Hematopoietic multipotent progenitor cell treated with erythropoietin and hydrocortisone succinate and interleukin-3 and kit ligand, for 4 days (in vitro differentiated cells): ENCODE measurements at places on chromosomes 5 and 9.
A peak's percentile ranks its signal among the peaks of the same experiment; 100 is the strongest.

DNA sequence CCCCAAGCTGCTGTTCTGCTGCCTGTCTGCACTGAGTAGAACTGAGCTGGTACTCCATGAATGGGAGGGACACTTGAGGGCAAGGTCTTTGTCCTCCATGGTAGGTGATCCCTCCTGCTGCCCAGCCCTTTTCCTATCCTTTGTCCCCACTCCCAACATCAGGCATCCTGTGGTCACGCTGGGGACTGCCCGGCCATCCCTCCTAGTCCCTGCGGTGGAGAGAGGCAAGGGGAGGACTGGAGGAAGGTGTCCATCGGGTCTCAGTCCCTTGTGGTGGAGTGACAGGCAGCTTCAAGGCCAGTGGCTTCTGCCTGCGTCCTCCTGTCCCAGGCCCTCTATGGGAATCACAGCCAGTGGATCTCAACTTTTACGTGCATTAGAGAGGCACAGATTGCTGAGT, 25.9 kb downstream of the ROR2 start:
- no peak for DNase-seq

DNA sequence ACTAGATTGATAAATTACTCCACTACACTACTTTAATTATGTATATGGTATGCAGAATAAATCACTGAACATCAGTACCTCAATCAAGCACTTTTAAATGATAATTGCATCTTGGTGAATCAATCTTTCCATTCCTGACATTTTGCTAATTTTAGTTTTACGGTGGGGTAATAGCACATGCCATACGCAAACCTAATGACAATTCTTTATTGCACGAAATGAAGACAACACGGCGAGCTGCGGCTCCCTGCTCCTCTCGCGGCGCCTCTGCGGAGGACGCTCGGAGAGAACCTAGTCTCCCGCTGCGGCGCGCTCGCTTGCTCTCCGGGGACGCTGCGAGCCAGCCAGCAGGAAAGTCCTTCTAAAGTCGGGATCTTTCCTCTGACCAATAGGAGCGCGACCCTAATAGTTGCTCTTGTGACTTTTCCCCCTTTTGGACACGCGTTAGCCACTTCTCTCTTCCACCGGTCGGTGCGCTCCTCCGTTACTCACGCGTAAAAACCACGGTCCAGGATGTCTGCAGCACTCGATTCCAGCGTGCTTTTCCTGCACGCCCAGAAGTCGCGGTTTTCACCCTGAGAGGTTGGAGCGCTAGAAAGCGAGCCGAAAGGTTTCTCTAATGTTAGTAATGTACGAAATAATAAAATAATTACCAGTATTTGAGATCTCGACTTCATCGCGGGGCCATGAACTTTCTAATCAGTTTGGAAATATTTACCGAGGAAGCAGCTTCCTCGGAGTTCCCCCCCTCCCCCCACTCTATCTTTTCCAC, 1.0 kb upstream of the MEF2C start:
- DNase-seq = peak; percentile 92

GRCh38 chr9:127038531-127038930, 83.9 kb downstream of the ANGPTL2 start:
- no peak for DNase-seq

DNA sequence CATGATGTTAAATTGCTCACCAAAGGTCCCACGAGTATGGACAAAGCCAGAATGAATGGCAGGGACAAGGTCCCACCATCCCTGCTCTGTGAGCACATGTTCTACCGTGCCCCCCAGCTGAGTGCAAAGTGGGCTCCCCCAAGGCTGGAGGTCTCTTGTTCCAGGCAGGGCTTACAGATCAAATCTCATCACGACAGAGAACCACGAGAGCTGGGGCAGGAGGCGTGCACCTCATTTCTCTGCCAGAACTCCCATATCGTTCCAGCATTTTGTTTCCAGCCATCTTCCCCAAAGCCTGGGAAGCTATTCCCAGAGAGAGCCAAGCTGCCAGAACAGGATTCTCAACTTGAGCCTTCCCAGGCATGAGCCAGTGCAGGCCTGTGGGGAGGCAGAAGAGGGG, 108.5 kb downstream of the ZNF354C start:
- no peak for DNase-seq

- peak; percentile 93 for DNase-seq
Measured at GRCh38 chr9:121455527-121456239, 44.0 kb downstream of the GGTA1 start.

DNA sequence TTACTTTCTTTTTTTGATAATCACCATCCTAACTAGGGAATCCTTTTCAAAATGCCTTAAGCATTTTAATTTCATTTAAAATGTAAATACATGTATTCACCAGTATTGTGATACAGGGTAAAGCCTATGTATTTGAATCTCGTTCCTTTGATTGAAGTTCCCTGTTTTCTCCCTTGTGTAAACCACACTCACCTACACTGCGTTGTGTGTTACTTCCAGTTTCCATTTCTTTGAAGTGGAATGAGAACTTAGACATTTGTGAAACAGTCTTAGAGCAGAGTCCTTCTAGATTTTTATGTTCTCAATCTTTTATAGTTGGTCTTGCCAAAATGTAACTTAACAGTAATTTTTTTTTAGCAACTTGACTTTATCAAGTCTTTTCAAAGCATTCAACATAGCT, 101.4 kb downstream of the ZNF462 start:
- no peak for DNase-seq

DNA sequence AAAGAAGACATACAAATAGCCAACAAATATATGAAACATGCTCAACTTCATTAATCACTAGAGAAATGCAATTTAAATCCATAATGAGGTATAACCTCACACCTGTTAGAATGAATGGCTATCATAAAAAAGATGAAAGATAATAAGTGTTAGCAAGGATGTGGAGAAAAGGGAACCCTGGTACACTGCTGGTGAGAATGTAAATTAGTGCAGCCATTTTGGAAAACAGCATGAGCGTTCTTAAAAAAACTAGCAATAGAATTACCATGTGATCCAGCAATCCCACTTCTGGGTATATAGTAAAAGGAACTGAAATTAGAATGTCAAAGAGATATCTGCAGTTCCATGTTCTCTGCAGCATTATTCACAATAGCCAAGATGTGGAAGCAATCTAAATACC, 64.2 kb upstream of the CEP78 start:
- DNase-seq = no peak

DNA sequence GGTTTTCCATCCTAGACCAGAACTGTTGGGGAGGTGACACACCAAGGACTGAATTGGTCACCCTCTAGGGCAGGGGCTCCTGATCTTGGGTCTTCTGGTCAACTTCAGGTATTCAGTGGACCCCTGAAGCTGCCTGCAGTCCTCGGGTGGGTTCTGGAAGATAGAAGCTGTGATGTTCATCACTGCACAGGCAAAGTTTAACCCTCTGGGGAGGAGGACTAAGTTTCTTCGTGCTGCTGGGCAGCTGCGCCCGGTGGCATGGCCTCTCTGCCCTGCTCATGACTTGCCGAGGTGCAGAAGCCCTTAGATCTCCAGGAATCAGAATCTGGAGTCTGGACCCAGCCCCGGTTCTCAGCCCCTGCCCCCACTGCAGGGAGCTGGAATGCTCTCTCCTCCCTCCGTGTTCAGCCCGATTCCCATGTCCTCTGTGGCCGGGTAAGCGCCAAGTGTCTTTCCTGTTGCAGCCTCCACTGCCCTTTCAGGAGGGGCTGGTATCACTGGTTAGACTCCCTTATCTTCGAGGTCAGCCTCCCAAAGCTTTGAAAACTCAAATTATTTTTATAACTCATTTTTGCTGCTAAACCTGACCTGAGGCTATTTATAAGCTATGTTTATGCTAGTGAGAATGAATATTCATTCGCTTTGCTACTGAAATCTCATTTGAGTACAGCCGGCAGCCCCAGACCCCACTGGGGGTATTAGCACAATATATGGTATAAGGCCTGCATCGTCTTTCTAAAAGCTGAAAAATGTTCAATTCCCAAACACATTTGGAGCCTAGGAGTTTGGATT, 1.7 kb downstream of the LAMC3 start:
- DNase-seq = no peak

GRCh38 chr9:2524601-2525000, 97.0 kb upstream of the VLDLR start:
- DNase-seq = no peak

DNA sequence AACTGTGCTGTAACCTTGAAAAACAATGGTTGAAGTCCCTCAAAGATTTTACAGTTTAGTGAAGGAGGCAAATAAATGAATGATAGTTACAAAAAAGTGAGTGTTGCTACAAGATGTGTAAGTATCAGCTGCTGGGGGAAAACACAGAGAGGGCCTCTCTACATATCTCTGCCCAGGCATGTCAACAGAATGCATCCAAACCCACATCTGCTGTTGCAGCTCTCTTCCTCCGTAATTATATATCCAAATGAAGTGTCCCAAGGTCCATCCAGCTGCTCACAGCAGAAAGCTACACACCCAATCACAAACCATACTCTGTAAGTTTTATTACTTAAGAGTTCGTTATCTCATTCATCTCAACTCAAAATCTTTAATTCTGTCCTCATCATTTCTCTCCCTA, 584.6 kb downstream of the ANXA1 start:
- no peak for DNase-seq

DNA sequence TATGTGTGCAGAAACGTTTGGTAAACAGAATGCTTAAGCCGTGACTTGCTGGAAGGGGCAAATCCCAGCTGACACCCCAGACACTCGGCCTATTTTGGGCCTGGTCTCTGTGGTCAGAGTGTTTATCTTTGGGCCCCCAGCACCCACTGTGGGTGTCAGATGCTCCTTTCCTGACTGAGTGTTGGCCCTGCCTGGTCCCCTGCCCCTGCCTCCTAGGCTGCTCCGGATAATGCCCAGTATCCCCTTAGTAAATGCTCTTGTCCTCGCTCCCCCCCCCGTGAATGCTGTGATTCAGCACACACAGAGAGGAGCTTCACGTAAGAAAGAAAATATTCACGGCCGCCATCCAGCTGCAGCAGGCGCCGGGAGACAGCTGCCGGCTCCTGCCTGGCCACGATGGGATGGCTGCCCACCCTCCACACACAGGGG, 11.3 kb upstream of the ANGPTL2 start:
- no peak for DNase-seq

GRCh38 chr5:137600721-137601360, 101.7 kb upstream of the SPOCK1 start:
- no peak for DNase-seq

GRCh38 chr5:179225387-179225786, 119.9 kb downstream of the ADAMTS2 start:
- DNase-seq = no peak

GRCh38 chr5:33317271-33317670, 123.5 kb upstream of the TARS1 start:
- DNase-seq = no peak

GRCh38 chr5:96642281-96642640, 19.9 kb upstream of the CAST start:
- DNase-seq = no peak

GRCh38 chr5:140349244-140349643, 2.8 kb upstream of the HBEGF start:
- no peak for DNase-seq

DNA sequence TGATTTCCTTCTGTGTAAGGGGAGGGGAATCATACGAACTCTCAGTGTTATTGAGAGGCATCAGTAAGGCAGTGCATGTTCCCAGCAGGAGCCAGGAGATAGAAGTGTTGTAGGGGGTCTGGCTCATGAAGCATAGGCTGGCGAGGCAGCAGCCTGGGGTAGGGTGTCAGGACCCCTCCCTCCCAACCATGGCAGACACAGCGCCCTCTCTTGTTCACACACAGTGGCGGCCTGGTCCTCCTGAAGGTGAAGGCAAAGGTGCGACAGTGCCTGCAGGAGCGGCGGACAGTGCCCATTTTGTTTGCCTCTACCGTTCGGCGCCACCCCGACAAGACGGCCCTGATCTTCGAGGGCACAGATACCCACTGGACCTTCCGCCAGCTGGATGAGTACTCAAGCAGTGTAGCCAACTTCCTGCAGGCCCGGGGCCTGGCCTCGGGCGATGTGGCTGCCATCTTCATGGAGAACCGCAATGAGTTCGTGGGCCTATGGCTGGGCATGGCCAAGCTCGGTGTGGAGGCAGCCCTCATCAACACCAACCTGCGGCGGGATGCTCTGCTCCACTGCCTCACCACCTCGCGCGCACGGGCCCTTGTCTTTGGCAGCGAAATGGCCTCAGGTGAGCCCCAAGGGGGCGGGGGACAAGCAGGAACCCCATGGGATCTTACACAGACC, 4.7 kb downstream of the SLC27A4 start:
- no peak for DNase-seq

DNA sequence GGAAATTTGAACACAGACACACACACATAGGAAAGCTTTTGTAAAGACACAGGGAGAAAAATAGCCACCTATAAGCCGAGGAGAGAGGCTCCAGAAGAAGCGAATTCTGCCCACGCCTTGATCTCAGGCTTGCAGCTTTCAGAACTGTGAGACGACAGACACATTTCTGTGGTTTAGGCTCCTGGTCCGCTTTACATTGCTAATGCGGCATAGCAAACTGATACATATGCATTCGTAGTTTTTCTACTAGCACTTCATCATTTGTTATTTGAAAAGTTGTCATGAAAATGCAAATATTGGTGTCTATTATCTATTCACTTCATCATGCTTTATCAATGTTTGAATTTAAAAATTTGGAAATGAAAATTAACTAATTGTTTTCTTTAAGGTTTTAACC, 674.9 kb downstream of the SEMA5A start:
- no peak for DNase-seq

- DNase-seq = no peak
Measured at GRCh38 chr9:19373527-19373926, 6.5 kb downstream of the RPS6 start.

- peak; percentile 49 for DNase-seq
Measured at GRCh38 chr5:90528601-90529193, 687 bp downstream of the LYSMD3 start.

- no peak for DNase-seq
Measured at GRCh38 chr5:146529984-146530383, 14.0 kb upstream of the GPR151 start.

GRCh38 chr9:93680443-93681268, 104.3 kb downstream of the PHF2 start:
- no peak for DNase-seq

DNA sequence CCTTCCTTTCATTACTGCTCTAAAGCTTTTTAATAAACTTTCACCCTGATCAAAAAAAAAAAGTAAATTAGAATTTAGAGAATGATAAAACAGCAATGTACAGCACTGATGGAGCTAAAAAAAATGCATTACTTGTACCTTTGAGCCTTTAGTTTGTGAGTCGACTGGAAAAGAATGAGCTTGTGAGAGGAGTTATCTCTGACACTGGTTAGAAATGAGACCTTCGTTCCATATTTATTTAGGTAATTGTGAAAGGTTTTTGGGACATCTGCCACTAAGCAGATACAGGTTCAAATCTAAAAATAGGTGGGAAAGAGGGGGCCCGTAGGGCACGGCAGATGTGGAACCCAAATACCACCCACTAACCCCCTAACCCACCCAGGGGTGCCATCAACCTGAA, 376.8 kb downstream of the ICE1 start:
- DNase-seq = no peak

GRCh38 chr5:40675396-40676133, 4.2 kb upstream of the PTGER4 start:
- DNase-seq = peak; percentile 25

DNA sequence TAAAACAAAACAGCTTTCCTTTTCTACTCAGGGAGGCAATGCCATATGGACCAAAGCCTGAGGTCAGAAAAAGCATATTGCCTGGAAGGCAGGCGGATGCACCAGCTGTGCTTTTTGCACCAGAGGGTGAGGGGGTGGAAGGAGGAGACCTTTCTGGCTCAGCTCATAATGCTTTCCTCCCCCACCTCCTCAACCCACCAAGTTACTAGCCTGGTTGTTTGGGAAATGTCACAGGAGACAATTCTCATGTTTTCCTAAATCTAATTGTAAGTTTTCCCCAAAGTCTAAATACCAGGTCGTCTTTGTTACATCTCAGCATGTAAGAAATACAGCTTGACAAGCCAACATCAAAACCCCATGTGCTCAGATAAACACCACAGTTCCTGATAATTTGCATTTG, 72.6 kb upstream of the DMRTA1 start:
- DNase-seq = no peak
